Naive thymus-derived CD4-positive, alpha-beta T cell (primary cell): ENCODE measurements at places on chromosomes 6 and 20. TPM values are rescaled to one million over a fixed set of nuclear protein-coding genes. Genes with fewer than 3 reads are reported as not detected.

PAX1 gene
- not detected for total RNA-seq

CUTA gene
- total RNA-seq, result 158 TPM

SALL4 gene
- 0.15 and 0.46 TPM in 2 replicates for total RNA-seq

TMC2 gene
- not detected for total RNA-seq

LINC00237 gene
- not detected for total RNA-seq
